Colonic mucosa (tissue), 4 donors: ENCODE measurements at places on chromosomes 7 and 10. TPM values are rescaled to one million over a fixed set of nuclear protein-coding genes. Genes with fewer than 3 reads are reported as not detected.

PRPS1L1 gene
- not detected for total RNA-seq

DNA sequence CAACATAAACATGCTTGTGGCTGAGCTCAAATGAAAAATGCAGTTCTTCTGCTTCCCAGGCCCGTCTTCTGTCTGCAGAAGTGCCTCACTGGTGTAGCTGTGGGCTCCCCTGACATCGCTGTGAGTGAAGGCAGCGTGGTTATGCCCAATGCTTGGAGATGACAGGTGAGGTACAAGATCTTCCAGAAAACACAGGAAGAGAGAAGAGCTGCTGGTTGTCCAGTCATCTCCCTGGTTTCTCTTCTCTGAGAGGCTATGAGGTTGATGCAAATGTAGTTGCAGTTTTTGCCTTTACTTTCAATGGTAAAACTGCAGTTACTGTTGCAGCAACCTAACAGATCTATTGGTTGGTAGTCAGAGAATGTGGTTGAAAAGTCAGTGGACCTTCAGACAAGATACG lies 223.6 kb downstream of the GATA3 start:
- H3K4me1 ChIP-seq, result no peaks in the 10 kb centered on the region
- no peaks in the 10 kb centered on the region for H3K27me3 ChIP-seq
- H3K27ac ChIP-seq, result no peak overlapping the region
- no peaks in the 10 kb centered on the region for H3K36me3 ChIP-seq
- no peak for DNase-seq

- H3K4me1 ChIP-seq, result peaks cover 6% of the 10 kb centered on the region
- no peak overlapping the region for H3K4me3 ChIP-seq
- H3K27me3 ChIP-seq, result no peaks in the 10 kb centered on the region
- DNase-seq, result no peak
Measured at GRCh38 chr10:127911218-127911866, 4.4 kb downstream of the PTPRE start.

- no peaks in the 10 kb centered on the region for H3K27me3 ChIP-seq
- no peak for DNase-seq
- no peaks in the 10 kb centered on the region for H3K4me1 ChIP-seq
- H3K27ac ChIP-seq, result no peak overlapping the region
Measured at GRCh38 chr7:117808341-117808757, 64.9 kb downstream of the CTTNBP2 start.

- no peaks in the 10 kb centered on the region for H3K36me3 ChIP-seq
- H3K27ac ChIP-seq, result no peak overlapping the region
- no peak for DNase-seq
- no peaks in the 10 kb centered on the region for H3K4me1 ChIP-seq
- H3K27me3 ChIP-seq, result no peaks in the 10 kb centered on the region
Measured at GRCh38 chr10:99654390-99655175, 4.7 kb upstream of the ENTPD7 start.
